CD4-positive, alpha-beta T cell treated with Interferon gamma for 1 hour (primary cell): ENCODE measurements at places on chromosomes 1 and 21.

GRCh38 chr1:101198842-101199636 is 37.8 kb upstream of the S1PR1 start:
- DNase-seq, result no peak

DNA sequence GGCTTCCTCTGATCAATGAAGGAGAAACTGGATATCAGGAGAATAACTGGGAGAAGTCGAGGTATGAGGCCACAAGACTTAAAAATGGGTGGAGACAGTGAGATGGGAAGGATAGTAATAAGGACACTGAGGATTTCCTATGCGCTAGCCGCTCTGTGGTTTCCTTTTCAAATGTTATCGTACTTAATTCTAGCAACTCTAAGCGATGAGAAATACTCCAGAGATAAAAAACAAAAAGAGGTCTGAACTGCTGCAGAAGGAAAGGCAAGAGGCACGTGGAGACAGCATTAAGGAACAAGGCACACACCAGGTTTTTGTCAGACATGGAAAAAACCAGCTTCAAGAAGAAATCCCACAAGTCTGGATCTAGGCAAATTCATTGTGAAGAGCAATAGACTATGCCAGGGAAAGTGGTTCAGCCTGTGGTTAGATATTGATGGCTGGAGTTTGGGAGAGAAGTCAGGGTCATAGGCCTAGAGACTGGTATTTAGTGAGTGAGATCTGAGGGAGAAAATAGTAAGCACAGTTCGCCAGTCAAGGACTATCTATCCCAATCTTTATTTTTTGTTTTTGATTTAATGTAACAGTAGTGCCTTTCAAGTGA is 5.3 kb downstream of the CLCA2 start:
- no peak for DNase-seq

DNA sequence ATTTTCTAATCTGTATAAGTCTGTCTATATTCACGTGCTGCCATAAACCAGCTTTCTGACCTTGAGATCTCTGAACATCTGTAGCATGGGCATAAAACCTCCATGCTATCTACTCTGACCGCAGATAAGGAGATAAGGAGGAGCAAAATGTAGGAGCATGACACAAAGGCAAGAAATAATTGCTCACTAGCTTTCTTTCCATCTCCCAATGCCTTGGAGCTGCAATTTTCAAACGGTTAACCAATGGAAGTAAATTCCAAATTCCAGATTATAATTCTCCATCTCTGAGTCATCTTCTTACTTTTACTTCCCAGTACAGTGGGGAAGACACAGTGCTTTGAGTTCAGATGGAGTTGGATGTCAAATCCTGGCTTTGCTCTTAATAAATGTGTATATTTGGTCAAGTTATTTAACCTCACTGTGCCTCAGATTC is 41.6 kb downstream of the CD58 start:
- no peak for DNase-seq

DNA sequence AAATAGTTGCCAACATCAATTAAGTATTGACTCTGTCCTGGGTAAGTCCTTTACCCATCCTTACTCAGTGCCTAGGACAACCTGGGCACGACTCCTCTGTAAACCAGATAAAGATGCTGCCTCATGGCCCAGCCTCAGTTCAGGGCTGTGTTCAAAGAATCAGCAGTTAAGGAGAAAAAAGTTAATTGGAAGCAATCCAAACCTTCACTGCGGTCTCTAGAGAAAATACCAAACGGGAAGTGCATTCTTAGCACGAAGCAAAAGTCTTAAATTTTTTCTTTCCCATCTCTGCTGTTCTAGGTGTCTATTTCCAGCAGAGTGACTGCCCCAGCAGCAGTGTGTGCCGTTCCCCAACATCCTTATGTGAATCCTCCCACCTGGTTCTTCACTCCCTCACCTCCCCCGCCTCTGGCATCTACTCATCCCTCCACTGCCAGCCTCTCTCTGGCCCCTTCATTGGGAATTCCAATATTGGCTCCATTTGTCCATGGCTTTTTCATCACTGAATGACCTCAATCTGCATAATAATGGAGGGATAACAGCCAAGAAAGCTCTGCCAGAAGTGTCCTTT is 23.2 kb downstream of the KANK4 start:
- DNase-seq, result no peak

DNA sequence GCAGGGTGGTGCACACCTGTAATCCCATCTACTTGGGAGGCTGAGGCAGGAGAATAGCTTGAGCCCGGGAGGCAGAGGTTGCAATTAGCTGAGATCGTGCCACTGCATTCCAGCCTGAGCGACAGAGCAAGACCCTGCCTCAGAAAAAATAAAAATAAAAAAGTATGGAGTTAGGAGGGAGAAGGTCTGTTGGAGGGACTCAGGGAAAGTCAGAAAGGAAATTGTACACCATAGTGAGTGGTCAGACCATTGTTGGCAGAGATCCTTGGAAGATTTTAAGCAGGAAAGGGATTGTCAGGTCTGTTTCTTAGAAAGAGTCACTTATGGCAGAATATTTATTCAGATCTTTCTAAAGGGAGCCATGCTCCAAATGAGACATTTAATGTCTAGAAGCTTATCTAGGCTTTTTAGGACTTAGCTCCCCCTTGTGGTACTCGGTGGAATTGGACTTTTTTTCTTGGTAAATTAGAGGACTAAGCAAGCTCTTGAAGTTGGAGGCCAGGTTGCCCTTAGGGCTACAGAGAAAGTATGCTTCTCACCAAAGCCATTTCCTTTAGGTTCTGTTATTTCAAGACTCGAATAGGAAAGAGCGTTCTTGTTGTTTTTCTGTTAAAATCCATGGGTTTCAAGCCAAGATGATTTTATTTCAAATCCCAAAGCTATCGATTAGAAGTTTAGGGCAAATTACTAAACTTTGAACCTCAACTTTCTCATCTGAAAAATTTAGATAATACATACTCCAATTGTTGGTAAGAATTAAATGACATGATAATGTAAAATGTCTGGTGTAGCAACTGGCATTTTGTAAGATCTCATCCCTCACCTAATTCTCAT is 16.5 kb downstream of the MIA3 start:
- DNase-seq, result peak; percentile 8

DNA sequence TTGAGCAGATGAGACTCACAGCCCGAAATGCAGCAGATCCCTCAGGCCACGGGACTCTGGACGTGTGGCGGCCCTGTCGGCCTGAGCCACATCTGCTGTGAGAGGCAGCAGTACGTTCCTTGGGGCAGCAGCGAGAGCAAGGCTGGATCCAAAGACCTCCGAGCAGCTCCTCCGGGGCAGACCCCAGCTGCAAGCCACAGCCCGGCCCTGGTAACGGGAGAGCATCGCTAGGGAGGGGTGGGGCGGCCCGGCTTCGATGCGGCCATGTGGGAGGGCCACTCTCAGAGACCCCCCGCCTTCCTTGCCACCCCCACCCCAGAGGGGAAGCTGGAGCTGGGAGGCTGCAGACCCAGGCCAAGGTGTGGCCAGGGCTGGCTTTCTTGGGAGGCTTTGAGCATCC is 17.8 kb downstream of the PRKCZ start:
- no peak for DNase-seq
